Stomach (tissue), 19 donors: ENCODE measurements at places on chromosomes 6 and 20. TPM values are rescaled to one million over a fixed set of nuclear protein-coding genes. Genes with fewer than 3 reads are reported as not detected.

Gene OSER1
- 31.6 TPM for total RNA-seq

Gene ULBP1
- not detected for total RNA-seq

GRCh38 chr6:155708100-155708499 is 252.5 kb upstream of the NOX3 start:
- H3K27me3 ChIP-seq: no peaks in the 10 kb centered on the region
- H3K36me3 ChIP-seq: no peaks in the 10 kb centered on the region
- no peak overlapping the region for H3K4me3 ChIP-seq
- no peak overlapping the region for H3K27ac ChIP-seq
- peaks cover 5% of the 10 kb centered on the region for H3K4me1 ChIP-seq

Gene SLC13A3
- total RNA-seq: not detected

DNA sequence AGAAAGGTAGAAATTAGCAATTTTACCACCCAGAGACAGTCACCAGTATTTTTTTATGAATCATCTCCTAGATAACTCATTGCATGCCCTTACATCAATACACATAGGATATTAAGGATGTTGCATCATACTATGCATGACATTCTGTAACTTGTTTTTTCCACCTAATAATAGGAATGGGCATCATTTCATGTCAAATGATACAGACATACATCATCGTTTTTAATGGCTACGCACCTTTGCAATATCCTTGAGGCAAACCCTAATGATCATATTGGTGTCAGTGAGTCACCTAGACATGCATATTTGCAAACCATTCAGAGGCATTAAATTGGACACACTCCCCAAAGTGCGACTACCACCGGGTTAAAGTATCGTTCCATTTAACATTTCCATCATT is 309.7 kb upstream of the AGPAT4 start:
- no peaks in the 10 kb centered on the region for H3K27me3 ChIP-seq
- no peak for DNase-seq
- H3K27ac ChIP-seq: no peak overlapping the region
- H3K4me1 ChIP-seq: no peaks in the 10 kb centered on the region
- no peak overlapping the region for H3K4me3 ChIP-seq
- no peaks in the 10 kb centered on the region for H3K36me3 ChIP-seq

Gene RBM24
- 2.3 TPM for total RNA-seq

Gene ZSCAN23
- total RNA-seq: 0.58 TPM

GRCh38 chr20:36549942-36550789 is 8.8 kb downstream of the MYL9 start:
- no peak overlapping the region for H3K4me3 ChIP-seq
- no peak overlapping the region for H3K27ac ChIP-seq
- H3K36me3 ChIP-seq: peaks cover 44% of the 10 kb centered on the region
- no peaks in the 10 kb centered on the region for H3K27me3 ChIP-seq

DNA sequence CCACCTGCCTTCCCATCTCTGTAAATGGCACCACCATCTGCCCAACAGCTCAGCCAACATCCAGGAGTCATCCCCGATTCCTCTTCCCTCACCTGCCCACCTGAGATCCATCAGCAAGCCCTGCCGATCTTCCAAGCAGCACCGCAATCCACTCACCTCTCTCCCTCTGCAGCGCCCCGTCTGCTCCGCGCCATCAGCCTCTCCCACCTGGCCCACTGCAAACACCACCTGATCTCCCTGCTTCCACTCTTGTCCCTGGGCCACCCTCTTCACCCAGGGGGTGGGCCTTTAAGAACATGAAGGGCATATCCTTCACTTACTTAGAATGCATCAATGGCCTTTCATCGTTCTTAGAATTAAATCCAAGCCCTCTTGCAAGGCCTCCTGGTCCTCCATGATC is 457.3 kb upstream of the SULF2 start:
- H3K27me3 ChIP-seq: no peaks in the 10 kb centered on the region
- H3K4me1 ChIP-seq: no peaks in the 10 kb centered on the region
- no peaks in the 10 kb centered on the region for H3K36me3 ChIP-seq
- no peak overlapping the region for H3K4me3 ChIP-seq
- no peak overlapping the region for H3K27ac ChIP-seq

DNA sequence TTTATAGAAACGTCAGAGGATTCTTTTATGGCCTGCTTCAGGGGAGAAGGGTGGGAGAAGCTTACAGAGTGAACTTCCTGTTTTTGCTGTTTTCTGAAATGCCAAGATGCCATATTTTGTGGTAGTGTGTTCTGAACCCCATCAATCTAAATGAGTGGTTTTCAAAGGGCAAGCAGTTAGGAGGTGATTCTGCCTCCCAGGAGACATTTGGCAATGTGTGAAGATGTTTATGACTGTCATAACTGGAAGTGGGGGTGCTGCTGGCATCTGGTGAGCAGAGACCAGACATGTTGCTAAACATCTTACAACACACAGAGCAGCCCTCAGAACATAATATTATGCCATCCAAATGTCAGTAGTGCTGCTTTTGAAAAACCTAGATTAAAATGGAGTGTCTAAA is 6.0 kb upstream of the PRL start:
- no peak for DNase-seq
- H3K4me1 ChIP-seq: no peaks in the 10 kb centered on the region
- no peak overlapping the region for H3K27ac ChIP-seq
- H3K36me3 ChIP-seq: no peaks in the 10 kb centered on the region
- no peaks in the 10 kb centered on the region for H3K27me3 ChIP-seq

DNA sequence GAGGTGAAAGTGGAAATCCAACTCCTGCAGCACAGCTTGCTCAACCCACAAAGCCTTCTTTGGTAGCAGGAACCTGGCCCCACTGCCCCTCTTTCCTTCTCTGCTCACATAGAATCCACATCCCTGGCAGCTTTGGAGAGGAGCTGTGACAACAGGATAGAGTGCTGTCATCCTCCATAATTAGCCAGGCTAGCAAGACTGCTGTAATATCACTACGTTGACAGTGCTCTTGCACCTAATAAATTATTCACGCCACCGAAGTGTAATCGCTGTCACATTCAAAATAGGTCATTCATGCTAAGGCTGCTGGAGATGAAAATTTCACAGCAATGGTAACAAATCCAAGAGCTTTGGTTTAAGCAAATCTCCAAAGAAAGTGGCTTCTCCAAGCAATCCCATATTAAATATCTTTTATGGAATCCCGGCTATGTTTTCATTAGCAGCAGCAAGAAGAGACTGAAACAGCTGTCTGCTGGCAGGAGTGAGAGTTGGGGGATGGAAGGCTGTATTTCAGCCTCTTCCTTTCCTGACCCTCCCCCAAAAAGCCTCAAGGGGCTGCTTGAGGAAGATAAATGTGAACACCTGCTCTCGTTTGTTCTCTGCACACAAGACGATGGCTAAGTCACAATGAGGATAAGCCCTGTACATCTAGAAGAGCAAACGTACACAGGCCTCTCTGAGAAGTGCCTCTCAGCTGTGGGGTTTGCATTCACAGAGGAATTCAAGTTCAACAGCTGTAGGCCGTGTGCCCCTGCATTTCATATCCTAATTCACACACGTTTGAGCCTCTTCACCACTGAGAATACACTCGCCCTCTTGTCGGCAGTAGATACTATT is 16.5 kb downstream of the RIPOR2 start:
- peak; percentile 62 for DNase-seq
- H3K36me3 ChIP-seq: no peaks in the 10 kb centered on the region
- H3K27ac ChIP-seq: no peak overlapping the region
- no peak overlapping the region for H3K4me3 ChIP-seq
- H3K4me1 ChIP-seq: peaks cover 18% of the 10 kb centered on the region

Gene MEI4
- total RNA-seq: not detected

DNA sequence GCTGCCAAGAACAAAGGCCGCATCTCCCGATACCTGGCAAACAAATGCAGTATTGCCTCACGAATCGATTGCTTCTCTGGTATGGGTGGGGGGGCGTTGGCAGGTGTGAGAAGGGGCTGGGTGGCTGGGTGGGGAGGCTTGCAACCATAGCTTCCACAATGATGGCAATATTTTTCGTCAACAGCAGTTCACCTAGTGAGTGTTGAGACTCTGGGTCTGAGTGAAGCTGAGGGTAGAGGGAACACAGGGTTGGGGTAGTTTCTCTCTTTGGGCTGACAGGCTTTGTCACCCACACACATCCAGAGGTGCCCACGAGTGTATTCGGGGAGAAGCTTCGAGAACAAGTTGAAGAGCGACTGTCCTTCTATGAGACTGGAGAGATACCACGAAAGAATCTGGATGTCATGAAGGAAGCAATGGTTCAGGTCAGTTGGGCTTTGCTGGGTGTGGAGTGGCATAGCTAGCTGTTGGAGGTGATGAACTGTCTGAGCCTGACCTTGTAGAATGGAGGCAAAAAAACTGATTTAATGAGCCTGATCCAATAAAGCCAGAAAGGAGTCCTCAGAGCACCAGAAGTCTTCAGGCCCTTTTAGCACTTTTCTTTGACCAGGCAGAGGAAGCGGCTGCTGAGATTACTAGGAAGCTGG is 4.2 kb downstream of the NOP56 start:
- H3K27me3 ChIP-seq: no peaks in the 10 kb centered on the region
- no peak for DNase-seq
- peaks cover 78% of the 10 kb centered on the region for H3K36me3 ChIP-seq
- H3K4me3 ChIP-seq: no peak overlapping the region

- no peaks in the 10 kb centered on the region for H3K27me3 ChIP-seq
- H3K4me1 ChIP-seq: no peaks in the 10 kb centered on the region
- peaks cover 76% of the 10 kb centered on the region for H3K36me3 ChIP-seq
- no peak overlapping the region for H3K27ac ChIP-seq
- H3K4me3 ChIP-seq: no peak overlapping the region
Measured at GRCh38 chr20:58360936-58361335, 28.1 kb upstream of the VAPB start.

GRCh38 chr6:183668-184067 is 108.6 kb upstream of the DUSP22 start:
- no peaks in the 10 kb centered on the region for H3K36me3 ChIP-seq
- no peak overlapping the region for H3K4me3 ChIP-seq
- no peak overlapping the region for H3K27ac ChIP-seq

GRCh38 chr6:125294036-125294435 is 7.7 kb downstream of the HDDC2 start:
- no peak overlapping the region for H3K27ac ChIP-seq
- peaks cover 74% of the 10 kb centered on the region for H3K36me3 ChIP-seq
- no peaks in the 10 kb centered on the region for H3K27me3 ChIP-seq
- peaks cover 26% of the 10 kb centered on the region for H3K4me1 ChIP-seq
- H3K4me3 ChIP-seq: no peak overlapping the region

Gene RAET1L
- not detected for total RNA-seq

Gene NOX3
- not detected for total RNA-seq

- peak; percentile 23 for DNase-seq
- no peaks in the 10 kb centered on the region for H3K4me1 ChIP-seq
Measured at GRCh38 chr6:50264995-50265571, 215.4 kb upstream of the DEFB112 start.

DNA sequence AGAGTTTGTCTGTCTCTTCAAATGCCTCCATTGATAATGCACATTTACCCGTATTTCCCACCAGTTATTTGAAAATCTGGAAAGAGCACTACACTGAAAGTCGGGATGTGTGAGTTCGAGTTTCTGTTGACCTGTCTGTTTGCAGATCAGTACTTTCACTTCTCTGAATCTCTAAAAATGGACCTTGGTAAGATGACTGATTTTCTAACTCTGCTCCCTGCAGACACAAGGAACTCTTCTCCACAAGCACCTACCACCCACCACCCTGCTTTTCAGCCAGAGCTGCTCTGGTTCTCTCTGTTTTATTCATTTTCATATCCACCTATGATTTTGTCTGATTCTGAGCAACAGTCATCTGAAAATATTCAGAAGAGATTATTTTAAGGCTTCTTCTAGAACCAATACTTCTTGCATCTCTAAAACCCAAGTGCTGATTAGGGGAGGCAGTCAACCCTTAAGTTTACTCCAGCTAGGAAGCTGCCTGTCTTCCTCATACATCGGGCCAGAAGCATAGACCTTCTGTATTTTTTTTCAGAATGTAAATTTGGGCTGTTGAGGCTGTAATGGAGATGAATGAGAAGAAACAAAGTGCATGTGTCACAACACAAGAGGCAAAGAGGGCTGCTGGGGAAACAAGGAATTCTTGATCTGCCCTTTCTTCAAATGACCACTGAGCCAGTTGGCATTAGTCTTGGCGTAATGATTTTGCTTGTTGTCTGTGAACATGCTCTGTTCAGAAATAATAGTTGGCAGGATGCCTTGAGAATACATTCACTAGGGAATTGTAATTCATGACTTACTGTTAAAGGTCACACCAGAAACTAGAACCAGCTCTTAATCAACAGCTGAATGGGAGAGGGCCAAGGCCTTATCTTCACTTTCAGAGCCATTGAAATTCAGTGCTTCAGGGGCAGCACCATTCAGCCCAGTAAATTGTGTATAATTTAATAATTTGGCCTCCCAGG is 85.4 kb upstream of the MYLIP start:
- no peaks in the 10 kb centered on the region for H3K27me3 ChIP-seq
- DNase-seq: no peak
- peaks cover 5% of the 10 kb centered on the region for H3K4me1 ChIP-seq
- H3K36me3 ChIP-seq: no peaks in the 10 kb centered on the region
- H3K4me3 ChIP-seq: no peak overlapping the region

Gene CEP162
- total RNA-seq: 33.9 TPM

Gene NELFCD
- 40.0 TPM for total RNA-seq

DNA sequence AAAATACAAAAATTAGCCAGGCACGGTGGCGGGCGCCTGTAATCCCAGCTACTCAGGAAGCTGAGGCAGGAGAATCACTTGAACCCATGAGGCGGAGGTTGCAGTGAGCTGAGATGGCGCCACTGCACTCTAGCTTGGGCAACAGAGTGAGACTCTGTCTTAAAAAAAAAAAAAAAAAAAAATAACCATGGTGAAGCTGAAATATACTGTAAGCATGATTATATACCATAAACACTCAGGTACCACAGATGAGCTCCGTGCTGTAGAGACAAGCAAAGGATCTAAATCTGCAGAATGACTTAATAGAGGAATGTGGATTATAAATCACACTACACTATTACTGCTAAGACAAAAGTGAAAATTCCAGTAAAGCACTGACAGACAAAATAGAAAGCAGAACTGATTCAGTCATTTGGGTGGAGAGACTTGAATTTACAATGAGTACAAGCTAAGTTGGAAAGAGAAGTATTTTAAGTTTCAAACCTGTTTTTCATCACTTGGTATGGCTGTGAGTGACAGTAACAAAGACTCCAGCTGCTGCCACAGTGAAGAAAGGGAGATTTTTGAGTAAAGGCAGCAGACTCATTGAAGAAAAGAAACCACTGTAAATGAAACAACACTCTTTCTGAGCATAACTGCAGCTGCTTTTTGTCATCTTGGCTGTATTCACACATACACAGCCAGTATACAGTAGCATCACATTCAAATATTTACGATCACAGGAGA is 322.1 kb downstream of the RNGTT start:
- no peak overlapping the region for H3K4me3 ChIP-seq
- no peak overlapping the region for H3K27ac ChIP-seq
- H3K27me3 ChIP-seq: no peaks in the 10 kb centered on the region
- H3K4me1 ChIP-seq: peaks cover 12% of the 10 kb centered on the region
- DNase-seq: no peak
- no peaks in the 10 kb centered on the region for H3K36me3 ChIP-seq

Gene LPA
- not detected for total RNA-seq

GRCh38 chr6:20705741-20706140 is 171.5 kb downstream of the CDKAL1 start:
- no peaks in the 10 kb centered on the region for H3K27me3 ChIP-seq
- no peaks in the 10 kb centered on the region for H3K36me3 ChIP-seq
- DNase-seq: no peak
- peaks cover 30% of the 10 kb centered on the region for H3K4me1 ChIP-seq
- H3K4me3 ChIP-seq: no peak overlapping the region

- H3K27me3 ChIP-seq: no peaks in the 10 kb centered on the region
- H3K36me3 ChIP-seq: no peaks in the 10 kb centered on the region
- H3K27ac ChIP-seq: no peak overlapping the region
- DNase-seq: peak; percentile 59
- H3K4me3 ChIP-seq: no peak overlapping the region
- H3K4me1 ChIP-seq: no peaks in the 10 kb centered on the region
Measured at GRCh38 chr6:15148356-15148946, 97.4 kb upstream of the JARID2 start.

GRCh38 chr6:73180763-73181619 is 44.3 kb downstream of the KHDC1L start:
- no peak overlapping the region for H3K27ac ChIP-seq
- peak overlapping the region; percentile 36 for H3K4me3 ChIP-seq
- DNase-seq: peak; percentile 78
- peaks cover 3% of the 10 kb centered on the region for H3K4me1 ChIP-seq
